ENCODE measurements at places on chromosomes 7 and 10. TPM values are rescaled to one million over a fixed set of nuclear protein-coding genes. Genes with fewer than 3 reads are reported as not detected.

- no peak for DNase-seq
- H3K4me3 ChIP-seq = no peak overlapping the region
- H3K27me3 ChIP-seq = no peaks in the 10 kb centered on the region
- no peaks in the 10 kb centered on the region for H3K4me1 ChIP-seq
- no peak overlapping the region for H3K27ac ChIP-seq
Measured at GRCh38 chr10:102550636-102551210, 47.0 kb downstream of the SUFU start.

DNA sequence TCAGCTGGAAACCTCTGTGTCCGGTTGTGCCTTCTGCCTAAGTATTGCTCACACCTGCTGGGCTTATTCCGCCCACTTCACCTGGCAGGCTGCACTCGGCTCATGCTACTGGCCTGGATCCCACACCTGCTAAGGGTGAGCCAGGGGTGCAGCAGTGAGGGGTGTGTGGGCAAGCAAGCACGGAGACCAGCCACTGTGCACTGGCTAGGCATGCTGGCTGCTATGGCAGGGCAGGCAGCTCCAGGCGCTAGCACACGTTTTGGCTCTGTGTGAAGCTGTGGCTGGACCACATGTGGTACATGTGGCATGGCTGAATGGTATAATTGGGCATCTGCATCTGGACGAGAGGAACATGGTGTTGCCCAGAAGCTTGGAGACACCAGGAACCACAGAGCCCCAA is 940.7 kb downstream of the NRG3 start:
- no peak overlapping the region for H3K4me3 ChIP-seq
- H3K27me3 ChIP-seq = no peaks in the 10 kb centered on the region
- H3K36me3 ChIP-seq = no peaks in the 10 kb centered on the region
- no peaks in the 10 kb centered on the region for H3K4me1 ChIP-seq
- DNase-seq = no peak
- H3K27ac ChIP-seq = no peak overlapping the region

DNA sequence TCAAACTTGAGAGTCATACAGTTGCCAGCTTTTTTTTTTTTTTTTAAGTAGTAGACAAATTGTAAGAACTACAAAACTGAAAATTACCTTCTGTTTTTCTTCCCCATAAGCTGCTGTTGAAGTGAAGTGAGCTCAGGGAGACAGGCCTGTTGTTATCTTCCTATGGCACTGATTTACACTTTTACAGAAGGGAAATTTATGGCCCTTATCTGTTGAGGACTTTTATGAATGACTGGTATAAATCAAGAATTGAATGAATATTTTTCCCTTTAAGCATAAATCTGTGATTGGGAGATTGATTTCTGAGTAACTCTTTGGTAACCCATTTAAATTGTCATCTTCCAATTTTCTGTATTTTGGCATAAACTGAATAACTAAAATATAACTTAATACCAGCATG is 124.0 kb downstream of the SDK1 start:
- H3K27ac ChIP-seq = no peak overlapping the region
- no peaks in the 10 kb centered on the region for H3K36me3 ChIP-seq
- no peaks in the 10 kb centered on the region for H3K27me3 ChIP-seq
- no peaks in the 10 kb centered on the region for H3K4me1 ChIP-seq
- no peak overlapping the region for H3K4me3 ChIP-seq
- DNase-seq = no peak

The RELN gene
- 5.4 TPM for total RNA-seq

GRCh38 chr7:8579661-8580194 is 146.3 kb downstream of the NXPH1 start:
- no peak overlapping the region for H3K27ac ChIP-seq
- no peak overlapping the region for H3K4me3 ChIP-seq
- no peaks in the 10 kb centered on the region for H3K4me1 ChIP-seq
- H3K36me3 ChIP-seq = no peaks in the 10 kb centered on the region
